ENCODE measurements at places on chromosomes 6 and 20.

- no peak for DNase-seq
Observed at GRCh38 chr6:104326173-104327001, 533.3 kb downstream of the HACE1 start.

- no peak for DNase-seq
Observed at GRCh38 chr6:8434727-8435092, 635 bp downstream of the SLC35B3 start.

GRCh38 chr20:45014671-45015415, 48.5 kb downstream of the STK4 start:
- DNase-seq = no peak

DNA sequence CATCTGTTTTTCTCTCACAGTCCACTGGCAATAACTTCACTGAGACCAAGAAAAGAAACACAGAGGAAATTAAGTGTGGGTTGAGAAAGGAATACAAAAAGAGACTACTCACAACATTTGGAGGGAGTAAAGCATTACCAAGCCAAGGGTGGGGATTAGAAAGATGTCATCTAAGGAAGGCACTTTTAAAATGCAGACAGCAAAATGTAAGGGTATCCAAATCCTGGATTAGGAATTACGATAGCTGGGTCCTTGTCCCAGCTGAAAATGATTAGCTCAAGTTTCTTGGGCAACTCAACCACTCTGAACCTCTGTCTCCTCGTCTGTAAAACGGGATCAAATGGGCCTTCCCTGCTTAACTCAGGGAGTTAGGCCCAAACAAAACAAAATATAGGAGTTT, 2.2 kb downstream of the LEMD2 start:
- DNase-seq = no peak

DNA sequence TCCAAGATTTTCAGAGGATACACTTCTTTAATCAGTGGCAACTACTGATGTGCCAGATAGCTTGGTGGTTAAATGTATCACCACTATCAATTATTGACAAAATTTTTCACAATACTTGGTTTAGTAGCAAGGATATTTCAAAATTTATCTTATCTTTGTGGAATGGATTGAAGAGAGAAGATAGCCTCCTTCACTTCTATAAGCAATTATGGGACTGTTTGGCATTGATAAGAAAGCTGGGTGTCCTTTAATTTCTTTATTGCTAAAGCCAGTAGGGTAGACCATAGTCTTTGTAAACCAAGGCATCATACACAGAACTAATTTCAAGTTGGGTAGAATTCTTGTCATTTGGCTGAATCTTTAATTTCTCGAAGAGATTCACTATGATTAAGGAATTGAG, 4.9 kb upstream of the RNF182 start:
- DNase-seq = no peak

GRCh38 chr6:25341203-25341552, 62.0 kb downstream of the CARMIL1 start:
- DNase-seq = no peak

DNA sequence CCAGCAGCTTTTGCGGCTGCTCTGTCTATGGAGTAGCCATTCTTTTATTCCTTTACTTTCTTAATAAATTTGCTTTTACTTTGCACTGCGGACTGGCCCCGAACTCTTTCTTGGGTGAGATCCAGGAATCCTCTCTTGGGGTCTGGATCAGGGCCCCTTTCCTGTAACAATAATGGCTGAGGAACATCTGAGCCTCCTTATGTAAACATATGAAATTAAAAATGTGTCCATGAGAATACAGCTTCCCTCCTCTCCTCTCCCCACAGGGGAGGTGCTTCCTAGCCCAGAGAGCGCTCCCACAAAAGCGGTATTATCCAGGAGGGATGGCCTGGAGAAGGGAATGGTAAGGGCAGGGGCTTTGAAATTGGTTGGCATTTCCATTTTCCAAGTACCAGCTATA, 81.1 kb downstream of the PSMG4 start:
- DNase-seq = no peak

- no peak for DNase-seq
Observed at GRCh38 chr20:41169162-41169690, 31.9 kb downstream of the PLCG1 start.

DNA sequence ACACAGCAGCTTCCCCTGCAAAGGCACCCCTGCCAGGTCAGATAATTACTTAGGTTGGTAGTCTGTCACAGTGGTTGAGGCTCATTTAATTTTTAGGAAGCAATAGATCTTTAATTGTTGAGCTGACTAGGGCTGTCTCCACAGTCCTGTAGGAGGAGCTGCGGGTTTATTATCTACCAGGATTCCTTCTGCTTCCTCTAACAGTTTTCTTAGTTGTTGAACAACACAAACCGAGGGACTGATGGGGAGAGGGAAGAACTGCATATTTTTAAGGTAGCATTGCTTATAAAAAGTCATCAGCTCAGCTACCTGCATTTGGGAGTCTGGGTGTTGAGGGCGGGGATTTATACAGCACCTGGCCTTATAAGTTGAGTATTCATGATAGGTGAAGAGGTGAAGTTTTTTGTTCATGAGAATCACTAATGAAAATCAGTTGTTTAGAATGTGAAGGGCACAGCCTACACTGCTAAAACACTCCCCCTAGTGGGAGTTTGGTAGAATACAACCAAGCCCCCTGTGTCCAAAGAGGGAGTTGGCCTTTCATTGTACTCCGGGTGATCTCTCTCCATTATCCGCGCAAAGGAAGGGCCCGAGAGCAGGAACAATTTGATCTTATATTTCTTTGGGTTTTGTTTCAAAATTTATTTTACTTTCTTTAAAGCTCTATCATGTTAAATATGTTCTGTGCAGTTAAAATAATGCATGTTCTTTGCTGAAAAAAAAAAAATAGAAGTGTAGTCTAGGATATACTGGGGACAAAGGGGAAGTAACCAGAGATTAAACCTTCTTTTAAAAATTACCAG, 69.6 kb downstream of the SSR1 start:
- DNase-seq = peak; percentile 71

DNA sequence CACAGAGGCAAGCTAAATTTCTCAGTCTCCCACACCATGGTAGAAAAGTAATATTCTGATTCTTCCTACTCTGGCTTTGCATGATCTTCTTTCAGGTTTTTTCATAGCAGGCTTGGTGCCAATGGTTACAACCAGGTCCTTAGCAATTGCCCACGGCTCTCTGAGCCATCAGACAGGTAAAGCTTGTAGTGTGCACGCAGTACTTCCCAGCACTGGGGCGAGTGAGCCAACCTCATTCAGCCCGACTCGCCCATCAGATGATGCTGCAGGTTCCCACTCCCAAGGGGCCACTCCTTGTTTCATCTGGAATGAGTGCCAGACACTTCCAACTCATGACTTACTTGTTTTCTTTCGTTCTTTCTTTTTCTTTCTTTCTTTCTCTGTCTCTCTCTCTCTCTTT, 78.3 kb downstream of the PERP start:
- DNase-seq = no peak

DNA sequence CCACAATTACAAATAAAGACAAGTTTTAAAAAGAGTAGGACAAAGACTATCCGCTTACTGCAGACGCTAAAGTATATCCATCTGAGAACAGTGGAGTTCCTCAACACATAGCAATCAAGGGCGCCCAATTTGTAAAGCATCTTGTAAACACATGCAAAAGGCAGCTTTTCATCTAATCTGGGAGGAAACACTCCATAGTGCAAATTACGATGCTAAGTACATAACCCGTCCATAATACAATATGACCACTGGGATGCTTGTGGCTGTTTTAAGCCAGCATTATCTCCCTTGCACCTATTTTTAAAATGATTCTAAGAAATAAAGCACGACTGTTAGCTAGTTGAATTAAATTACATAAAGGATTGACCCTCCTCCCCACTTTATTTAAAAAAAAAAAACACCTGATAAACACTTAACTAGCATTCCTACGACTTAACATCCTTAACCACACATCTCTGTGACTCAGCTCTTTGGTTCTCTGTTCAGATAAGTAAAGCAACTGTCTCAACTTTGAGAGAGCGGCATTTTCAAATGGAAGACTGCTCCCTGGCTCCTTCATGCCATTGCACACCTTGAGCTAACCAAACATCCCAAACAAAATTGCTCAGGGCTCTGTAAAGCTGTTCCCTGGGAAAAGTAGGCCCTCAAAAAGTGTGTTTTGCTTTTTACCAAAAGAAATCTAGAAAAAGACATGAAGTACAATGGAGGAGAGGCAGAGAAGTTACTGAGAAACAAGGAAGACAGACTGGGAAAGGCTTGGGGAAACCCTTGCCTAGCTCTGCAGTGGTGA, 14.2 kb downstream of the SLC22A23 start:
- no peak for DNase-seq

DNA sequence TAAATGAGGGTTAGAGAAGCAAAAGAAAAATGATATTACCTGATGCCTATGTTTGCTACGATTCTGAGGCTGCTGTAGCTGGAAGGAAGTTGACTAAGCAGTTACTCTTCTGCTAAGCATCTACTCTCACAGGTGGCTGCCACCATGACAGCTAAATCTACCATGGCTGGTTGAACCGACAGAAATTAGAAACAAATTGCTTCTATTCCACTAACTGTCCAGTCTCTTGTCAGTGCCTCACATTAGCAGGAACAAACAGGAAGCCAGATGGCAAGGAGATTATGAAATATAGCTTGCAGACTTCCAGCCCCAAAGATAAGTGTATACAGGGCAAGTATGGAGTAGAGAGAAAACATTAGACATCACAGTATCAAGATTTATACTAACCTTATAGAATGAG, 59.4 kb upstream of the TMEM200A start:
- DNase-seq = no peak

DNA sequence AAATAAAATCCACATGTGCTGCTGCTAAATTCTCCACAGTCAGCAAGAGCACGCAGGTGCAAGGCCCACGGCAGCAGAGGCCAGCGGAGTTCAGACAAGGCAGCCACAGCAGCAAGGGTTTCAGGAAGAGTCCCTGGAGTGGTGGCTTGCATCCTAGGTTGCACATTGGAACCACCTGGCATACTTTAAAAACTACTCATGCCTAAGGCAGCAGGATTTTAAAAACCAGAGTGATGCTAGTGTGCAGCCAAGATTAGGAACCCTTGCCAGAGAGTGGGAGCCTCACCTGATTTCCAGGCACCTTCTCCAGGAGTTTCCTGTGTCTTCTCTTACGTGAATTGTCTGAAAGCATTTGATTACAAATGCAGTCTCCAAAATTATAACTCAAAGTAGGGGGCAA, 104.0 kb upstream of the GPR6 start:
- DNase-seq = no peak

- DNase-seq = no peak
Observed at GRCh38 chr6:136711644-136712043, 80.6 kb downstream of the MAP3K5 start.

GRCh38 chr6:125812394-125813292, 21.9 kb downstream of the NCOA7 start:
- no peak for DNase-seq

DNA sequence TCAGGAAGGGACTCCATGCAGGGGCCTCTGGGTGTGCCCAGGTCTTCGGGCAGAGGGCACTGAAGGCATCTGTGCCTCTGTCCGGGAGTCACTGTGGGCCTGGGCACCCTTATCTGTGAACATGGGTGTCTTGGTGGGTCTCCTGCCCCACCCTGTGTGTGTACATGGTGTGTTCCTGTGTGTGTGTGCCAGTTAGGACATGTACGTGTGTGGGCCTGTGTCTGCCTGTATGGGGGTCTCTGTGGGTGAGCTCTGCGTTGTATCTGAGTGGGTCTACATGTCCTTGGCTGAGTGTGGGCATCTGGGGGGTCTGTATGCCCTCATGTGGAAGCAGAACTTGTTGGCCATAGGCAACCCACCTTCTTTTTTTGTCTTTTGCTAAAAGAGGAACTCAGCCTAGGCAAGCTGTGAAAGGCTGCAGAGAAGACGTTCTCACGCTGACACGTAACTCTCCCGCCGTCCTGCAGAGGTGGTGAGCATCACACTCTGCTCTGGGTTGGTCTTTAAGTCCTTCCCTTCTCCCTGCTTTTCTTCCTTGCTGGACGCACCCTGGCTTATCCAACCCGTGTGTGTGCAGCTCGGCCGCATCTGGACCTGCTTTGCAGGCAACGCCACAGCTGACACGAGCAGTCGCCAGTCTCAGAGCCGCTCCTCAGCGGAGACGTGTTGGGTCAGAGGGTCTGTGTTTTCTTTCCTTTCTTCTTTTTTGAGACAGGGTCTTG, 532 bp upstream of the NPBWR2 start:
- no peak for DNase-seq

DNA sequence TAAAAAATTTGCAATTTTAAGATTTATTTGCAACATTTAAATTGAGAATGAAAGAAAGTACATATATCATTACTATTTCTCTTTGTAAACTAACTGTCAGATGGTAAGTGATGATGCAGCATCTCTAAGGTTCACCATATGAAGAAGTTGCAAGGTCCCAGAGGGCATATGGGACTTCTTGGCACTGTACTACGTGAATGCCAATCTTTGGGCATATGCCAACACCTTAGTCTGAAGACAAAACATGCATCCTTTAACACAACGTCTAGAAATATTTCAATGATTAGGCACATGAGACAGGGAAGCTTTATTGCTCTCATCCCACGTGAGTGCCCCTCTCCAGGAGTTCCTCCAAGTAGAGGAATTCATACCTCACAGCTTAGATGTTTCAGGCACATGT, 66.8 kb downstream of the CDK19 start:
- DNase-seq = no peak

GRCh38 chr6:133341607-133342158, 100.5 kb downstream of the EYA4 start:
- peak; percentile 83 for DNase-seq

DNA sequence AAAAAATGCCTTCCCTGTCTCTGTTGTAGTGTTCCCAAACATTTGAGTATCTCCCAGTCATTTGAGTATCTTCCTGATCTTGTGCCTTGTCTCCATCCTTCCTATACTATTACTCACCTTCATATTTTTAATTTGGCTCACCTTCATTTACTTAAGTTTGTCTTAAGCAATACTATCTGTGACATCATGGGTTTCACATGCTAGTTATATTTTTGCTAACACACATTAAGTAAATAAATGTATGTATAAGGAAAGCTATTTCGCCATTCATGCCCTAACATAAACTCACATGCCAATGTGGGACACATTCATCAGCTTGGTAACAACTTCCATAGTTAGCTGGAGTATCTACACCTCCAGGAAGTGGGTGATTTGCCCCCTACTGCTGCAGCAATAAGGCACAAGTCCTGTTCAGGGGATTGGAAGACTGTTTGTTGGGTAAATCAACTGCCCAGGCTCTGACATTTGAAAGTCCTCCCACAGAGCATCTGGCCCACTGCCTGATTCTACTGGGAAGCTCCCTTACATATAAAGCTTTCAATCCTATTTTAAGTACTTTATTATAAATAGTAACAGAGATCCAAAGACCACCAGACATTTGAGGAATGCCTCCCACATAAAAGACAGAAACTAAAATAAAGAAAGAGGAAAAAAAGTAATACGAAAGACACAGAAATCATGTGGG, 132.3 kb downstream of the ISM1 start:
- DNase-seq = no peak

- DNase-seq = no peak
Observed at GRCh38 chr6:42199106-42199981, 4.6 kb upstream of the GUCA1B start.

GRCh38 chr6:111989743-111990142, 64.2 kb upstream of the CCN6 start:
- no peak for DNase-seq

- DNase-seq = no peak
Observed at GRCh38 chr6:147063469-147064031, 140.7 kb upstream of the STXBP5 start.

- DNase-seq = no peak
Observed at GRCh38 chr6:33602180-33602579, 18.9 kb upstream of the ITPR3 start.

GRCh38 chr20:39605908-39606307, 643.8 kb downstream of the DHX35 start:
- DNase-seq = no peak

- no peak for DNase-seq
Observed at GRCh38 chr20:58956078-58956477, 25.0 kb upstream of the NELFCD start.

- DNase-seq = no peak
Observed at GRCh38 chr6:130574146-130574545, 208.3 kb downstream of the TMEM200A start.

All from NCI-H146 (cell line).